Ovary (tissue), 10 donors: ENCODE measurements at places on chromosomes 7 and 10. TPM values are rescaled to one million over a fixed set of nuclear protein-coding genes. Genes with fewer than 3 reads are reported as not detected.

DNA sequence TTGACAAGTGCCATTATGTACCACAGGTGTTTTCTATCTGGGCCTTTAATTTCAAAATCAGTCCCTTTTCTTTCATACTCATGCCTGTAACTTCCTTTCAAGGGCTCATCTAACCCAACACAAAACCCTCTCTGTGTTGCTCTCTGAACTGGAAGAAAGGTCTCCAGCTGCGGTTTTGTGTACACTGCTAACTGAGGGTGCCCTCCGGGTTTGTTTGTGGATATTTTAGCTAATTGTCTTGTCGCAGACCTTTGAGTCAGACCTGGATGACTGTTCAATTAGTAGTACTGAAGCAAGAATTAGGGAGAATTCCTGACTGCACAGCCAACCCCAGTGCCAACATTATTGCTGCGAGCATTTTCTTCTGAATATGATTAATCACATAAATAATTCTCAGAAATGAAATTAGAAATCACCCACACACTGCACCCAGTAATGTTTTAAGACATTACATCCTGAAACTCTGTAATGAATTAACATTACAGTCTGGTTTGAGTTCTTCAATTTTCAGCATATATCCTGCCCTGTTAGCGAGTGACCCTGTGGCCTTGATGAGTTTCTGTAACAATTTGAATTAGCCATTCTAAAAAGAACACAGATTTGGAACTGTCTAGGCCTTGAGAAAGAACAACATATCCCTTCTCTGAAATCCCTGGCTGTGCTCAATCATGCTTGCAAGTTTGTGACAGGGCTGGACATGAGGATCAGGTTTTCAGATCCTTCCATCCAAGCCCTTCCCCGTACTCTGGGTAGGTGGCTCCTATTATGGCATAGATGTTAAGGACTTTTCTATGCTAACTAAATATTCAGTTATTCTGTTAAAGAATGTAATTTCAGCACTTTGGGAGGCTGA lies 460.1 kb downstream of the PLXDC2 start:
- no peak for DNase-seq

DNA sequence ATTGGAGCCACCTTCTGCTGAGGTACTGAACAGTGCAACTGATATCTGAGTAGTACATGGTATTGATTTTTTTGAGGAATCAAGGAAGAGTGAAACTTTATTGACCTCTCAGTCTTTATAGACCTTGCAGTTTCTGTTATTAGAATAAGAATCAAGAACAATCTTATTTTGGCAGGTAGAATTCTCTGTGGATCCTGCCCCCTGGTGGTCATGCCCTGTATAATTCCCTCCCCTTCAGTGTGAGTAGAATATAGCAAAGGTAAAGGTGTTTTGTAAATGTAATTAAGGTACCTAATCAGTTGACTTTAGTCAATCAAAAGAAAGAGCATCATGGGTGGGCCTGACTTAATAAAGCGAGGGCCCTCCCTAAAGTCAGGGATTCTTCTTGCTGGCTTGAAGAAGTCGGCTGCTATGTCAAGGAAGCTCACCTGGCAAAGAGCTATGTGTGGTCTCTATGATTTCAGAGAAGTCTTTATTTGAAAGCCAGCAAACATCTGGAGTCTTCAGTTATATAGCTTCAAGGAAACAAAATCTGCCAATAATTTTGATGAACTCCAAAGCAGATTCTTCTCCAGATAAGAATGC lies 142.8 kb downstream of the LSM5 start:
- DNase-seq: no peak

DNA sequence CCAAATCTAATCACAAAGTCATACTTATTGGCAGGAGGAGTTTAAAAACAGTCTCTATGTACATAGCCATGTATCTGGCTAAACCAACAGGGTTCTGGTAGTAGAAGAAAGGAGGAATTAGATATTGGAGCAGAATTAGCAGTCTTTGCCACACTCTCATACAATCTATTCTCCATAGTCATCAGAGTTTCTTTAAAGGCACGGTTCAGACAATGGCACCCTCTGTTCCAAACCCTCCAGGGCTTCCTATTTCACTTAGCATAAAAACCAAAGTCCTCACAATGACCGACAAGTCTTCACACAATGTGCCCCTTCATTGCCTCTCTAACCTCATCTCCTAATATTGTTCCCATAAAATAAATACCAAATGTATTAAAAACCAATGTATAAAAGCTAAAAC lies 12.7 kb downstream of the ZNF438 start:
- DNase-seq: no peak

GRCh38 chr7:158662610-158663427 lies 41.8 kb downstream of the NCAPG2 start:
- no peak for DNase-seq

GRCh38 chr10:124389613-124390361 lies 28.9 kb downstream of the OAT start:
- peak; percentile 47 for DNase-seq

- DNase-seq: no peak
Observed at GRCh38 chr7:151740081-151740851, 136.6 kb downstream of the PRKAG2 start.

DNA sequence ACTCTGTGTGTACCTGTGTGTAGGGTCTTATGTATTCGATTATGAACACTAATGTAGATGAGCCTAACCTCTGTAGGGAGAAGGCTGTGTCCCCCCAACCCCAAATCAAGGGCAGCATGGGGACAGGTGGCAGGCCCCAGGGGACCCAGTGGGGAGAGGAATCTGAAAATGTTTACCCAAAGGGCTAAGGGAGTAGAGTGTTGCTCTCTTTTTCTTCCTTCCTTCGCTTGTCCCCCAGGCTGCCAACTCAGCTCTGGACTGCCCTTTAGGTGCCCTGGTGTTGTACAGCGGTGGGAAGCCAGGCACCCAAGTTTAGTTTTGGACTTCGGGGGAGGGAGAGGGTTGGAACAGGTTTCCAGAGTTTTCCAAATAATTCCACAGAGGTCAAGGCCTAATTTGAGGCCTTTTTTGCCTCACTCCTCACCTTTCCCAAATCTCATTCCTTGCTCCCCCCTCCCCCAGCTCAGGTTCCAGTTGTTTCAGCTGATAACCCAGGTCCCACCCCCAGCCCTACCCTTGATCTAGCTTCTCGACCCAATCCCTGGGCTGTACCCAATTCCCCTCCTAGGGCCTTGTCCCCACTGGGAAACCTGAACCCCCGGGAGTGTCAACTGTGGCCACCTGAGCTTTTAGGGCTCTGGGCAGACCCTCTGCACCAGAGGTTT lies 9.1 kb upstream of the PAX2 start:
- no peak for DNase-seq

DNA sequence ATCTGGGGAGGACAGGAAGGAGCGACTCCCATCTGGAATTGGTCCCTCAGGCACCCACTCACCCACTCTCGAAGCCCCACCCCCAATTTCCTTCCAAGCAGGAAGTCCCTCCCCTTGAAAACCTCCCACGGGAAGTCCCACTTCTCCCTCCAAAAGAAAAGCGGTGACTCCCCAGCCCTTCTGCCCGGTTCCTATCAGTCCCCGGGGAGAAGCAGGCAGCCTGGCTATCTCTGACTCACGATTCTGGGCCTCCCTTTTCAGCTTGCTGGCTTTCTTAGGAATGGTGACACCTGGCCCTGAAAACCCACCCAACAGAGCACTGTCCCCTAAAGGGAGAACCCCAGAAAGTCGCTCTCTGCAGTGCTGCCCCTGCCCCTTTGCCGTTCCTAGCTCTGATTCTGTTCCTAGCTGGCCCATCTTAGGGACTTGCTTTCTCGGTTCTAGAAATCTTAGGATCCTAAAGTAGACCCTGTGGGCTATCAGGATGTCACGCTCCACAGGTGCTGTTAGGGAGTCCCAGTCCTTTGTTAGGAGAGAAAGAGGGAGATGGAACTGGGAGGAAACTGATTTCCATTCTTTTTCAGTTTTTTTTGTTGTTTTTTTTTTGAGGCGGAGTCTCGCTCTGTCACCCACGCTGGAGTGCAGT lies 6.0 kb downstream of the TSC22D4 start:
- DNase-seq: peak; percentile 37

The PDE1C gene
- polyA plus RNA-seq: 4.8 TPM

The AHR gene
- polyA plus RNA-seq: 35.0 TPM

The TFR2 gene
- polyA plus RNA-seq: 0.13 TPM
